CD4-positive, alpha-beta memory T cell (primary cell): ENCODE measurements at places on chromosomes 4 and X. TPM values are rescaled to one million over a fixed set of nuclear protein-coding genes. Genes with fewer than 3 reads are reported as not detected.

DNA sequence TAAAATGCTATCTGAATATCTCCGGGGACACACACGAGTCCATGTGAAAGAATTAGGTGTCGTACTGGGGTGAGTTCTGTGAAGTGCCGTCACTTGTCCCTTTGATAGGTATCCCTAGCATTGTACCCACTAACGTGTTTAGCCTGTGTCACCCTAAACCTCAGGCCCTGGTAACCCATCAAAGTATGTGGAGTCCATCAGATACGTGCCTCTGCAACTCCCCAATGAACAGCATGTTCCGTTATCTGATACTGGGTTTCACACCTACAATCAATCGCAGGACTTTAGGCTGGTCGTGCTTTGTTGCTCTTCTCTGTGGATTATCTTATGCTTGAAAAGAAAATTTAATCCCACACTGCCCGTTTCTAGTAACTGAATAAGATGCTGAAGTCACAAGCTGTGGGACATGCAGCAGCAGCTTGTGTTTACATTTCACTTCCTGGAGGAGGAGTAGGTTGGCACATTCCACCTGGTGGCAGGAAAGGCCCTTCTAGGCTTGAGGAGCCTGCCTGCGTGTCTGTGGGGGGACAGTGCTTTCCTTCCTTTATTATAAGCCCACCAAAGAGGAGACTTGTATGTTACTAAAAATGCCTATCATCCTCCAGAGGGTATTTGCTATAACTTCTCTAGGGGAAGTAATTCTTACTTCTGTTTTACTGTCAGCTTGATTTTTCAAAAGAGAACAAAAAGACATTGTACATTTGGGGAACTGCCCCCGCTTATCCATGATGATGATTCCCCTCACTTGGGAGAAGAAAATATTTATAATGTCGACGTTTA lies 127.2 kb downstream of the FNIP2 start:
- DNase-seq = no peak

DNA sequence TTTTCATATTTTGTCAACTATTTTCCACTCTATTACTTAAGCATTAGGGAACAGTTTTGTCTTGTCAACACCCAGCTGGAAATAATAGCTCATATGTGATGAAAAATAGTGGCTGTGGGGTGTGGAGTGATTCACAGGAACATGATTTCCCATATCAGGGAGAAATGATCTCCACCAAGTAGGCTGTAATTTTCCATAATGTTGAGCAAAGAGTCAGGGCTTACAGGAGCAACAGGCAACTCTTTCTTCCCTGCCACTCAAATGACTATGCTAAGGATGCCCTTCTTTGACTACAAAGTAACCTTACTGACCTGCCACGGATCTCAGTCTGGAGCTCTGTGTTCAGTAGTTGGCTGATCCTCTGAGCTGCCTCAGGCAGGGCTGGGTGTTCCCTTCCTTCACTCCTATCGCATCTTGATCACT lies 90.0 kb upstream of the GATB start:
- DNase-seq = no peak

GRCh38 chr4:86879641-86880040 lies 12.6 kb downstream of the C4orf36 start:
- no peak for DNase-seq

DNA sequence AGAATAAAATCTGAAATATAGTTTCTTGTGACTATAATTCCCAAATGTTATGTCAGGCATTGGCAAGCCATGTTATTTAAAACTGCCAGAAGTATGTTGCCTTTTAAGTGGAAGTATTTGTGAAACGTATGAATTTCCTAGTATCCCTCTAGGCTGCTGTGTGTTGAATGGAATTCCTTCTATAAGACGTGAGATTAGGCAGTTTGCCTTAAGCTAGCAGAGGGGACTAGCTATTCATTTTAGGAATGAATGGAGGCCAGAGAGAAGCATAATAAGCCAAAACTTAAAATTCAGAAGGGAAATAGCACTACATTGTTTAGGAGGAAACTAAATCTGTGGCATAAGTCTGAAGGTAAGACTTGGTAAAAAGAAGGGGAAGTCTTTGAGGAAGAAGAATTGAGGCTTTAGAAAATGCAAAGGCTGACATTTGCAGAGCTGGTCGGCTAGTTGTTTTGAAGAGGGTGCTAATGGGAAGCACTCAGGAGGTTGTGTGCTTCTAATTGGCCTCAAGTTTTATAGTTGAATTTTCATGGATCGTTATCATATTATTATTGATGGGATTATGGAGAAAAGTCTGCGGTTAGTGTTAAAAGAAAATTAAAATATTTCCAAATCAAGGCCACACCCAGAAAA lies 57.1 kb downstream of the TMEM131L start:
- no peak for DNase-seq

DNA sequence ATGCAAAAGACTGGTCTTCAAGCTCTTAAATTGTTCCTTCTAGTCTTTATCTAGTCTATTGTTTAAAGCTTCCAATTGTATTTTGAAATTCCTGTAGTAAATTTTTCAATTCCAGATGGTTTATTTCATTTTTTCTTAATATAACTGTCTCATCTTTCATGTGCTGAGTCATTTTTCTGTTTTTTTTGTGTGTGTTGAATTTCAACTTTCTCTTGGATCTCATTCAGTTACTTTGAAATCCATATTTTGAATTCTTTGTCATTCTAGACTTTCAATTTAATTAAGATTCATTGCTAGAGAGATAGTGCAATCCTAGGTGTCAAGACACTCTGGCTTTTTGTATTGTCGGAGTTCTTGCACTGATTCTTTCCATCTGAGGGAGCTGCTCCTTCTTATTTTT lies 128.0 kb upstream of the PRKG2 start:
- DNase-seq = no peak

GRCh38 chrX:155231163-155231562 lies 14.9 kb downstream of the VBP1 start:
- no peak for DNase-seq

DNA sequence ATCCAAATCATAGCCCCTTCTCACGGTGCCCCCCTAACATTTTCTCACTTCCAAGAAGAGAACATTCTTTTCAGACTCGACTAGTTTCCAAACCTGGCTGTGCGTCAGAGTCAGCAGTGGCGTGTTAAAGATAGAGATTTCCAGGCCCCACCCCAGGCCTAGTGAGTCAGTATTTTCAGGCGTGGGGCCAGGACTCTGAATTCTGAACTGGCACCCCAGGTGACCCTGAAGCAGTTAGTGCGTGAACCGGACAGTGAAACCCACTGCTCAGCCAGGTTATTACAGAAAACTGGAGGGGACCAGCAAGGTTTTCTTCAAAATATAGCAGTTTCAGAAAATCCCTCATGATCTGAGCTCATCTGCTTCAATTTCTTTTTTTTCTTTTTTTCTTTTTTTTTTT lies 35.0 kb upstream of the BCOR start:
- no peak for DNase-seq

GRCh38 chrX:16023790-16024734 lies 99.3 kb upstream of the GRPR start:
- DNase-seq = no peak

DNA sequence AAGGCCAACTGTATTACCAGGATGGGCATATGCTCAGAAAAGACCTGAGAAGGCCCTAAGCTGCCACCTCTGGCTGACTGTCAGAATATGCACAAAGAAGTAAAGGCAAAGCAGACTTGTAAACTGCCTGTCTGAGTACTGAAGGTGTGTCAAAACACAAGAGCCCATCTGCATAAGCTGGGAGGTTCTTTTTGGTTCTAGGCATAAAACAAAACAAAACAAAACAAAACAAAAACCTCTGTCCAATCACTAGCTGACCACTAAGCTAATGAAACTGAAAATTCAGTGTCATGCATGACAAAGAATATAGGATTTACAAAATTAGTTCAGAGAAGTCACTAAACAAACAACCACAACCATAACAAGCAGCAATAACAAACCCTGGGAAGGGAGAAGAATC lies 20.6 kb downstream of the SH3D19 start:
- no peak for DNase-seq

- DNase-seq = peak; percentile 24
These were observed 25.4 kb downstream of the SEC31A start for GRCh38 chr4:82865592-82865991.

DNA sequence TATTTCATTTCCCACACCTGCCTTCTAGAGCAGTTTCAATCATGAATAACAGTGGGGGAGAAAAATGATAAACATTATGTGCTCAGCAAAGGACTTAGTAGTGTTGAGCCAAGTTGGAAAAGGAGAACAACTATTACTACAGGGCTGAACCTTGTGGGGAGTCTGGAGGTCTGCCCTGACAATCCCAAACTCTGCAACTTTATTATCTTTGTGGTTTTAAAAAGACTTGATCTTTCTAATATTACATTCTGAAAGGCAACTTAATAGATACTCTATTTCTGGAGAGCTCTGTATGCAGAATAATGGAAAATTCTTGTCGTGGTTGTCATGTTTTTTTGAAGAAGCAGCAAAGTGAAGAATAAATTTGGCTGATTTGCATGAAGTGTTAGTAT lies 116.1 kb downstream of the SPCS3 start:
- DNase-seq = no peak

DNA sequence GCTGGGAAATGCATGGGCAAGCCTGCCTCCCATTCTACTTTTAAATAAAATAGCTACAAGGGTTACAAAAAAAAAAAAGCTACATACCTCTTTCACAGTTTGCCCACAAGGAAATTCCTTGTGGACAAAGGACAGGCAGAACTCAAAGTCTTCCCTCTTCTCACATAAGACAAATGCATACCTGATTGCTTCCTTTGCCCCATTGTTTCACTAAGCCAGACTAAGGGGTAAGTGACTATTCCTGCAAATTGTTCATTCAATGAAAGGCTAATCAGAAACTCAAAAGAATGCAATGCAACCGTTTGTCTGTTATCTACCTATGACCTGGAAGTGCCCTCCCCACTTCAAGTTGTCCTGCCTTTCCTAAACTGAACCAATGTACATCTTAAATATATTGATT lies 780.6 kb downstream of the FAM133A start:
- no peak for DNase-seq

DNA sequence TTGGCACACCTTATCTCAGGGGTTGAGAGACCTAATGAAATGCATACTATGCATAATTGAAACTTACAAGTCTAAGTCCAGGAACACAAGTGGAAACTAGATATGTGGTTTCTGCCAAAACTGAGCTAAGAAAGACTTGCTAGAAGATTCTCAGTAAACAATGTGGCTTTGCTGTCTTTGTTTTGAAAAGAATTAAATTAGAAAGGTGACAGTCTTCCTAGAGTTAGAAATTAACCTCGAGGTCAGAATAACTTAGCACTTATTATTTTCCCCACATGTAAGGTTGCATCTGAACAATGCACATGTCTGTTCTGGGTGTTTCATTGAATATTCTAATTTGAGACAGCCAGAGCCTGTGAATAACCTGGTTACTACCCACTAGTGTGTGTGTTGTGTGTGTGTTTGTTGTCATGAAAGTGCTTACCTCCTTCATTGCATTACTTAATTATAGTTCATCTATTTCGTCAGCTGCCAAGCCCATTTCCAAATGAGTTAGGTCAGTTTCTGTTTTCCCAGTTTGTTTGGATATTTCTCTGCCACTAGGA lies 1.5 kb downstream of the EREG start:
- no peak for DNase-seq

DNA sequence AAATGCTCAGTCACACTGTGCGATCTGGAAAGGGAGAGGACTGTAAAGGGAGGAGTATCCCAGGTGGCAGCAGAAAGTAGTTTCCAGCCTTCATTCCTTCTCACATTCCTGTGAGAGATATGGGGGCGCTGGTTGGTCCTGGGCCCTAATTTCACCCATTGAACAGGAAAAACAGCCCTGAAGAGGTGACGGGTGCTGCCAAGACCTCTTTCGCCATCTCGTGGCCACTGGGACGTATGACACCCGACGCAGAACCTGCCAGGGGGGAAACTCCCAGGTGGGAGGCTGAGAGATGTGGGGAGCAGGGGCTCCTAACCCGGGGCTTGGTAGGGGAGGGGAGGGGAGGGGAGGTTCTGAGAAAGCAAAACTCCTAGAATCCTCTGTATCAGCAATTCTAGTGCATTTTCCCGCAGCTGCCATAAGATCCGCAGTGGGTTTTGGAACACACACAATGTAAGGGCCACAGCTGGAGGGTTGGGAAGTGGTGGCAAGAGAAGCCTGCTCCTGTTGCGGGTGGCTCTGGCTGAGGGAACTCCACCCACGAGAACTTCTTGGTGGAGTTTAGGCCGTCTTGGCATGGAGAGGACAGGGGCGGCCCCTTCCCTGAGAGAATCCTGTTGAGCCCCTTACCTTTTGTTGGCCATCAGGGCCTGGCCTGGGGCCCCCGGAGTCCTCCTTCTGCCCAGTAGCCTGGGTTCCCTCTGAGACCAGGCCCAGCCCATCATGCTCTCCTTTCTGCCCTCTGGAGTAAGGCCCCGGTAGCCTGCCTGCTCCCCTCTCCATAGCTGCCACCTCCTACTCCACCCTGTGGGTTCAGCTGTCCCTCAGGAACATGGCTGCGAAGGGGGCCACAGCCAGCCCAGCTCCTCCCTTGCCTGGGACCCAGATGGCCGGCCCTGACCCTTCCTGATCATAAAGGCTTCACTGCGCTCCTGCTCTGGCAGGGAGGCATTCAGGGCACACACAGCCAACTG lies 134.1 kb downstream of the OR13H1 start:
- peak; percentile 37 for DNase-seq

GRCh38 chrX:4944767-4945166 lies 1231.3 kb upstream of the PRKX start:
- no peak for DNase-seq

RIPPLY1 gene
- total RNA-seq = not detected

SH3RF1 gene
- total RNA-seq = not detected

GRCh38 chr4:6449746-6450369 lies 22.6 kb downstream of the PPP2R2C start:
- DNase-seq = no peak
